Lung (tissue), 17 donors: ENCODE measurements at places on chromosomes 11 and 22.

GRCh38 chr11:65506772-65507505 is 8.1 kb downstream of the MALAT1 start:
- peak; percentile 70 for DNase-seq

GRCh38 chr22:32164075-32164860 is 5.2 kb upstream of the C22orf42 start:
- no peak for DNase-seq

GRCh38 chr11:61095021-61095420 is 7.3 kb upstream of the CD5 start:
- no peak for DNase-seq

GRCh38 chr11:71223671-71224660 is 28.4 kb downstream of the SHANK2 start:
- DNase-seq: no peak
